Activated B cell treated with CpG ODN at 0.5 μM for 24 hours (primary cell): ENCODE measurements at places on chromosomes 6 and 20. TPM values are rescaled to one million over a fixed set of nuclear protein-coding genes. Genes with fewer than 3 reads are reported as not detected.

DNA sequence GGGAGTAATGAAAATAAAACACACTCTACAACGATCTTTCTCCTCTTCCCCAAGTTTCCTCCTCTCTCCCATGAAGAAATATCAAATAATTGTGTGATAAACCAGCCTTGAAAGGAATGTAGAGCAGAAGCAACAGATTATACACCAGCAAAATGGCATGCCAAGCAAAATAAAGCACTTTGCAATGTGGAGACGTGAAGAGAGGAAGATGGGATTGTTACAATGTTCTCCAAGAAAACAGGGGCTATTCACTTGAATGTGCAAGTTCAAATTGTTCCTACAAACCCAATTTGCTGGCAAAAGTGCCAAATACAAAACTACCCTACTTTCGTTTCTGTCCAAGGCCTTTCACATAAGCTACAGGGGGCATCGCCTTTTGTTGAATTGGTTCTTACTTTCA, 185.1 kb downstream of the PDE7B start:
- H3K4me1 ChIP-seq: peaks cover 10% of the 10 kb centered on the region
- DNase-seq: no peak
- no peak overlapping the region for H3K27ac ChIP-seq
- no peaks in the 10 kb centered on the region for H3K36me3 ChIP-seq

- H3K4me1 ChIP-seq: peaks cover 19% of the 10 kb centered on the region
- H3K36me3 ChIP-seq: peaks cover 10% of the 10 kb centered on the region
- no peak overlapping the region for H3K4me3 ChIP-seq
- no peak for DNase-seq
Observed at GRCh38 chr20:10470276-10470675, 35.2 kb downstream of the SLX4IP start.

GRCh38 chr20:20731945-20732296, 19.5 kb upstream of the RALGAPA2 start:
- H3K27me3 ChIP-seq: peaks cover 8% of the 10 kb centered on the region
- no peak for DNase-seq
- H3K4me1 ChIP-seq: peaks cover 17% of the 10 kb centered on the region
- H3K36me3 ChIP-seq: no peaks in the 10 kb centered on the region

DNA sequence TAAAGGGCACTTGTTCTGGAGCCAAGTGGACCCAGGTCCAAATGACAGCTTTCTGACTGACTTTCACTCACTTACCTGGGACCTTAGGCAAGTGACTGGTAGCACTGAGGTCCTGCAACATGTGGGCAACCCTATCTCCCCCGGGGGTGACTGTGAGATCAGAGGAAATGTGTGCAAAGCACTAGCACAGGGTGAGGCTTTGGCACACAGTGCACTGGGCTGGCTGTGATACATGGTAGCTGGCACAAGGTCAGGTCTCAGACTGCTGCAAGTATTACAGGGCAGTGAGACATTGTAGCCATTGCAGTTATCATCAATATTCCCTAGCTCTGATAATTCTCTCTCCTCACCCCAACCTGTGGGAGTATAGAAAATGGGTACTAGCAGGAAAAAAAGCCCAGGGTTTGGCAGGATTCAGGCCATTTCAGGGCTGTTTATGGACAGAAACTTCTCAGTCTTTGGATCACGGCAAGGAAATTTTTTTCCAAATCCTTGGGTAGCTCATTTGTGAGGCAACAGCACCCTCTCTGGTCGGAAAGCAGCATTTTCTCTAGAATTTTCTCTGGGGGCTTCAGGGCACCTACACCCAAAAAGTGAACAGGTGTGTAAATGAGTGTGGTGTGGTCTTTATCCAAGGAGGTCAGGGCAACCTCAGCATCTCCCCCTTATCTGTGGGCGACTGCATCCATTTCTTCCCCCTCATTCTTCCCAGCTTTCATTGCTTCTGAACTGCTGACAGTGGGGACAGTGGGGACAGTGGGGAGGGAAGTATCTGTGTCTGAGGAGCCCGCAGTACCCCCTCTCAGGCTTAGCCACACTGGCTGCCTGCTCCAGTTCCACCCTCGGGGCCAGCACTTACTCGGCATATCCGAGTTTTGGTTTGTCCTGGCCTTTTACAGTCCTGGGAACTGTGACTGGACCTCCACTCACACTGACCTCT, 148.7 kb upstream of the PHACTR3 start:
- H3K27ac ChIP-seq: no peak overlapping the region
- no peaks in the 10 kb centered on the region for H3K36me3 ChIP-seq
- H3K27me3 ChIP-seq: peaks cover 8% of the 10 kb centered on the region
- DNase-seq: no peak
- H3K4me1 ChIP-seq: no peaks in the 10 kb centered on the region

The SLC17A2 gene
- not detected in 2 replicates for total RNA-seq
